Tracheal epithelial cell (primary cell): ENCODE measurements at places on chromosomes 5 and 9. TPM values are rescaled to one million over a fixed set of nuclear protein-coding genes. Genes with fewer than 3 reads are reported as not detected.

Gene PFN3
- total RNA-seq: not detected in 2 replicates

Gene MEIKIN
- not detected in 2 replicates for total RNA-seq

Gene GPRIN1
- 1.9 and 9.6 TPM in 2 replicates for total RNA-seq

Gene WDR31
- 1.2 and 3.8 TPM in 2 replicates for total RNA-seq

Gene FREM1
- total RNA-seq: not detected in 2 replicates

Gene IFNA2
- not detected in 2 replicates for total RNA-seq

Gene ROR2
- total RNA-seq: 0.24 TPM in 1 of 2 replicates, not detected in the other

Gene SLC4A9
- total RNA-seq: 0.21 TPM in 1 of 2 replicates, not detected in the other

Gene FOXD4L3
- not detected in 2 replicates for total RNA-seq
